ENCODE measurements at places on chromosomes 16 and 17.

DNA sequence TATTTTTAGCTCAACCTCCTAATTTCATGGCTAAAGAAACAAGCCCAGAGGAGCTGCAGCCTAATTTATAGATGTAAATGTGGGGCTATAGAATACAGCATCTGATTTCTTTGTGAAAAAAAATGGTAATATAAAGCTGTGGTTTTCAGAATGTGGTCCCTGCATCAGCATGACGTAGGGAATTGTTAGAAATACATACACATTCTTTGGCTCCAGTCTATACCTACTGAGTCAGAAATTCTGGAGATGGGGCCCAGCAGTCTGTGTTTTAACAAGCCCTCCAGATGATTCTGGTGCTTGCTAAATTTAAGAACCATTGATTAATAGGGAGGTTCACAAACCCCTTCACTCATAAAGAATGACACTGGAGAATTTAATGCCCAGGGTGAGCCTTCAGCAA is 18.1 kb upstream of the MYH8 start:
- DNase-seq = no peak

DNA sequence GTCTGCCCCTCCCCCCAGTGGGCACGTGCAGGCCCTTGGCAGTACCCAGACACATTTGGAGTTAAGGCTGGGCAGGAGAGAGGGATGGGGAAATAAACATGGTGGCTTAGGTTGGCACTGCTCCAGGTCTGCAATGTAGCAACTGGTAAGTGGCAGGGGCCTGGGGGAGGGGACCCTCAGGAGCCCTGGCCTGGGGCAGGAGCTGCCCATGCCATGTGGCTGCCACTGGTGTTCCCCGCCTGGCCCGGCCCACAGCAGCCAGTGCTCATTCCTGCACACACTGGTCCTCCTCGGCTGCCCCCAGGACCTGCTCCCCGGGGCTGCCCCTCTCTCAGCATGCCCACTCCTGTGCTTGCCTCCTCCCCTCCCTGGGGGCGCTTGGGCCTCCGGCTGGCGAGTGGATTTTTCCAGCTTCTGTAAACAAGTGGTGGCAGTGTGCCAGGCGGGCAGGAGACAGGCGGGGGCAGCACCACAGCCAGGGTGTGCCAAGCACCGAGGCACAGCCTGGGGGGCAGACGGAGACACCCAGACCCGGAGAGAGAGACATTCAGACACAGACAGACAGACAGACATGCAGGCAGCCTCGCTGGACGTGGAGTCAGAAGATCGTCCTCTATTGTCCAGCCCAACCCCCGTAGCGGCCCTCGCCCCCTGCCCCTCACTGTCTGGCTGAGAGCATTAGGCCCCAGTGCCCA is 9.4 kb downstream of the THRA start:
- peak; percentile 77 for DNase-seq

- no peak for DNase-seq
Observed at GRCh38 chr17:57406131-57406980, 150.0 kb downstream of the MSI2 start.

DNA sequence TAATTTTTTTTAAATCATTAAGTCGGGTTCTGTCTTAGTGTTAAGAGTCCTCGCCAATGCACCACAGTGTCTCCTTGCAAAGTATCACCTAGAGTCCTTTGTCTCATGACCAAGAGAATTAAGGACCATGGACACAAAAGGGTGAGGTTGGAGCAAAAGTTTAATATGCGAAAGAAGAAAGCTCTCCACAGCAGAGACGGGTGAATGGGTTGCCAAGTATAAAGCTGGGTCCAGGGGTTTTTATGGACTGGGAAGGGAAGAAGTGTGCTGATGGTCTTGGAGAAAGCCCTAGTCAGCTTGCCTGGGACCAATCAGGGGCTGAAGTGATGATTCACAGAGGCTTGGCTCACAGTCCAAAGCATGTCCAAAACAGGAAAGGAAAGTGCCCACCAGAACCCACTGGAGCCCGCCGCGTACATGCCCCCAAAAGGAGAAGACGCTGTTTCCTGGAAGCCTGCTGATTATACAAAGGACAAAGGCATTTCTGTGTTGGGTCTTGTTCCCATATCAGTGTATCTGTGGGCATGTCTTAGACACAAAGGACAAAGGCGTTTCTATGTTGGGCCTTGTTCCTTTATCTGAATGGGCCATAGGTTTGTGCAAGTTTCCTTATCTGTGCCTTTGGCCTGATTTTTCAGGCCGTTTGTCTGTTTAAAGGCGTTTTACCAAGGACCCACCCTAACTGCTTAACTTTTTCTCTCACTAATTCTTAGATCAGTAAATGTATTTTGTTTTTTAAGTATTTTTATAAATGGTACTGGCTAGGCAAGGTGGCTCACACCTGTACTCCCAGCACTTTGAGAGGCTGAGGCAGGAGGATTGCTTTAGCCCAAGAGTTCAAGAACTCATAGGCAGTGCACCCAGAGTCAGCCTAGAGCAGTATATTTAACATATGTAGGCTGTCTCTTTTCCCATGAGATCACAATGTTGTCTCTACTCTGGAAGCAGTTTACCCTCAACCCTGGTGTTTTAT is 28.7 kb upstream of the ATF7IP2 start:
- DNase-seq = no peak

GRCh38 chr17:62825182-62825581 is 17.1 kb upstream of the MARCHF10 start:
- no peak for DNase-seq

DNA sequence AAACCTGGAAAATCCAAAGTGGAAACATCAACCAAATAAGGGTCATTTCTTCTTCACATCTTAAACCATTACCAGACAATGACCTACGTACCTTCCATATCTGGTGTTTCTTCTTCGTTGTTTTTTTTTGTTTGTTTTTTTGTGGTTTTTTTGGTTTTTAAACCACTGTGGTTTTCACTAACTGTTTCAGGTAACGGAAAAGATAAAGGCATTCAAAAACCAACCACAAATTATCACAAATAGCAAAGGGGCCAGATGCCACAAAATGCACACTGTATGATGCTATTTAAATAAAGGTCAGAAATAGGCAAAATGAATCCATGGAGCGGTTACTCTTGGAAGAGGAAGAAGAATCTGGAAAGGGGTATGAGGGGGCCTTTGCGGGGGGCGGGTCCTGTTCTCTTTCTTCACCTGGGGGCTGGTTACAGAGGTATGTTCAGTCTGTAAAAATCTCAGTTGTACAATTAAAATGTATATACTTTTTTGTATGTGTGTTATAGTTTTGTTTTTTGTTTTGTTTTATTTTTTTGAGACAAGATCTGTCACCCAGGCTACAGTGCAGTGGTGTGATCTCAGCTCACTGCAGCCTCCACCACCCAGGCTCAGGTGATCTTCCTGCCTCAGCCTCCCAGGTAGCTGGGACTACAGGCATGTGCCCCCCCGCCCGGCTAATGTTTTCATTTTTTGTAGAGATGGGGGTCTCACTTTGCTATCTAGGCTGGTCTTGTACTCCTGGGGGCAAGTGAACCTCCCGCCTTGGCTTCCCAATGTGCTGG is 29.6 kb downstream of the LITAF start:
- no peak for DNase-seq

DNA sequence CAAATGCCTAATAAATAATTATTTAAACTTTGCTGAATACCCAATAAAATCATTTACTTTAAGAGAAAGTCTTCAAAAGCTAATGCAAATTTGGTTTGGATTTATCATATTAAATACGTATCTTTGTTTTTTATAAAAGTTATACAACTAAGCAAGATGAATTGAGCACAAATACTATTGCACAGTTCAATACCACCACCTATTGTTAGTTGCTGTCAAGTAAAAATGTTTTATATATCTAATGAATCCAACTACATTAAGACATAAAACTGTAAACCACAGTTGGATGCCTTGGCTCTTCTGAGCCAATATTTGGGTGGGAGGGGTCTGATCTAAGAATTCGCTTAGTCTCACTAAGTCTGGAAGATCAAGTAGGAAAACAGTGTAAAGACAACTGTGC is 7.7 kb downstream of the FBXL20 start:
- DNase-seq = no peak

- no peak for DNase-seq
Observed at GRCh38 chr16:52526830-52527229, 20.1 kb downstream of the TOX3 start.

GRCh38 chr17:77879896-77880280 is 78.6 kb upstream of the TNRC6C start:
- DNase-seq = no peak

GRCh38 chr17:72191356-72191755 is 70.5 kb downstream of the SOX9 start:
- DNase-seq = no peak

DNA sequence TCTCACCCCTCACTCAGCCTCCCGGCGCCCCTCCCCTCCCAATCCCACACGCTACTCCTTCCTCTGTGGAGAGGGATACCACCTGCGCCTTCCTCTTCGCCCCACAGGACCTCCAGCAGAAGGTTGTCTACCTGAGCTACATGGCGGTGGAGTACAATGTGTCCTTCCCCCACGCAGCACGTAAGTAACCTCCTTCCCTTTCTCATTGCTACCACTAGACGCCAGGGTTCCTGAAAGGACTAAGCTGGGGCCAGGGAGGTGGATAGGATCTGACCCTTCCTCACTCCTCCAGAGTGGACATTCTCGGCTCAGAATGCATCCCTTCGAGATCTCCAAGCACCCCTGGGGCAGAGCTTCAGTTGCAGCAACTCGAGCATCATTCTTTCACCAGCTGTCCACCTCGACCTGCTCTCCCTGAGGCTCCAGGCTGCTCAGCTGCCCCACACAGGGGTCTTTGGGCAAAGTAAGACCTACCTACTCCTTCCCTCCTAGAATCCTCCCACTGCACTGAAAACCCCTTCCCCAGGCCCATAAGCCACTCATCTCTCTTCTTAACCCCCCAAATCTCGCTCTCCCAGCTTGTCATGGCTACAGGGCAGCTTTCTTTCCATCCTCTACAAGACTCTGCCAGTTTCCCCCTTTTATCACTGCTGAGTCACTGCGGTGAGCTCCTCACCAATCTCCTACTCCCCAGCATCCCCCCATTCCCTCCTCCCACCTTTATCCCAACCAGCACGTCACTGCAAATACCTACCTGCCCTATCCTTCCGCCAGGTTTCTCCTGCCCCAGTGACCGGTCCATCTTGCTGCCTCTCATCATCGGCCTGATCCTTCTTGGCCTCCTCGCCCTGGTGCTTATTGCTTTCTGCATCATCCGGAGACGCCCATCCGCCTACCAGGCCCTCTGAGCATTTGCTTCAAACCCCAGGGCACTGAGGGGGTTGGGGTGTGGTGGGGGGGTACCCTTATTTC is 1.5 kb downstream of the CD68 start:
- no peak for DNase-seq

GRCh38 chr16:68481636-68482035 is 33.3 kb upstream of the SMPD3 start:
- no peak for DNase-seq

- no peak for DNase-seq
Observed at GRCh38 chr17:37736428-37736827, 8.4 kb downstream of the HNF1B start.

- no peak for DNase-seq
Observed at GRCh38 chr17:16215965-16216316, 607 bp upstream of the NCOR1 start.

DNA sequence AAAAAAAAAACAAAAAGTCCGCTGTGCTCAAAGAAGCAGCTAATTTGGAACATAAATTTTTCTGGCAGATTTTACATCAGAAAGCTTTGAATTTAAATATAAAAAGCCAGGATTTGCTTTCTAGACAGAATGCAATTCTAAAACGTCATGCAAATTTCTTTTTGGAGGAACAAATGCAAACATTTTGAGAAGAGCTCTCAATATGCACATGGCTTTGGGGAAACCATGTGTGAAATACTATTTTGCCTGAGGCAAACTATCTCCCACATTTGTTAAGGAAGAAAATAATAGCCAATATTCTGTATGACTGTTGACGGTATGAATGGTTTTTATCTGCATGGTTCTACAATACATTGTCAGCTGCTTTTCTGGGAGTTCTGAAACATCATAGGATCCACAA is 320.0 kb upstream of the PSMD7 start:
- no peak for DNase-seq

DNA sequence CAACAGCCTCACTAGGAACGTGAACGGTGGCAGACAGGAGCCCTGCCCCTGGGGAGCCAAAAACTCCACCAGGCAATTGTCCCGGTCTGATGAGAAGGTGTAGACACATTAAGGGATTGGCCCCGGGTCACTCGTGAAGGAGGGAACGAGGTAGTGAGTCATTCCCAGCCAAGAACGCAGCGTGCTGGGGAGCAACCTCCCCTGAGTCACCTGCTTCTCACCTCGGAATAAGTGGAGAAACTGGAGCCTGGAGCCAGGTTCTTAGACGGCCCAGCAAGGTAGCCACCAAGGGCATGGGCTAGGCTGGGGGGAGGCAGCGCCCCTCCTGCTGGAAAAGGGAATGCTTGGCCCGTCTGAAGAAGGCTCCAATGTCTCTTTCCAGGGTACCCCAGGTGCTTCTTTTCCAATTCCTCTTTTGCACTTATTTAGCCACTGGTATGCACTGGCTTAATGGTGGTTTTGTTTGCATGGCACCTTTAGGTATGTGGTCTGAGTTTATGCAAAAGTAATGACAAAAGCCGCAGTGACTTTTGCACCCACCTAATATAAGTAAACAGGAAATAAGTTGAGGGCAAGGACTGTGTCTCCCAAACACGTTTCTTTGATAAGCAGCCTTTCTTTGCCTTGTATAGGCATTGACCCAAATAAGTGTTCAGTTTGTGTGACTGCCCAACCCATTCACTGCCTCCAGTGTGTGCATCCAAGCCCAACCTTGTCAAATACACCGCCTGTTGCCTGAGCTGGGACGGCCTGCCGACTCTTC is 1.8 kb upstream of the HELZ start:
- DNase-seq = peak; percentile 36

DNA sequence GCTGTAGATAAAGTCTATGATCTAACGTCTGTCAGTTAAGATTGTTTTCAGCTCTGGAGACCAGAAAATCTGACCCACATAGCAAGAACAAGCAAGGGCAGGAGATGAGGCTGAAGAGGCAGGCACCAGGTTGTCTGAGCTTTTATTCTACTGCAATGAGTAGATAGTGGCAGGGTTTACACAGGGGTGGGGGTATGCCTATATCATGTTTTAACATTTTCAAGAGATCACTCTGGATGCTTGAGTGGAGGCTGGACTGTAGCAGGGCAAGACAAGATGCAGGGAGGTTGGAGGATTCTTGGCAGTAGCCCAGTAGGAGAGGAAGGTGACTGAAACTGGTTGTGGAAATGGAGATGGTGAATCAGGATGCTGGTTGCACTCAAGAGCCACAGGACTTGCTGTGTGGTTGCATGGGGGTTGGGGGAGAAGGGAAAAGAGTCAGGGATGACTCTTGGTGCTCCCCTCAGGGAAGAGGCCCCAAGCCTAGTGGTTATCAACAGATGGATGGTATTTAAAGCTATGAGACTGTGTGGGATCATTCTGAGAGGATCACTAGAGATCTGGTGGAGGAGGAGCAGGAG is 143.1 kb upstream of the KCNJ18 start:
- DNase-seq = no peak

GRCh38 chr16:57544124-57544653 is 1.7 kb downstream of the ADGRG5 start:
- DNase-seq = no peak

GRCh38 chr17:19897903-19898302 is 30.2 kb upstream of the ULK2 start:
- no peak for DNase-seq

GRCh38 chr16:3475604-3476375 is 19.5 kb downstream of the C16orf90 start:
- no peak for DNase-seq

- peak; percentile 88 for DNase-seq
Observed at GRCh38 chr17:71976011-71976649, 144.7 kb upstream of the SOX9 start.
